Cardiac fibroblast (primary cell): ENCODE measurements at places on chromosomes 7 and 10.

- no peak for DNase-seq
Observed at GRCh38 chr7:43289826-43290225, 177.4 kb downstream of the HECW1 start.

DNA sequence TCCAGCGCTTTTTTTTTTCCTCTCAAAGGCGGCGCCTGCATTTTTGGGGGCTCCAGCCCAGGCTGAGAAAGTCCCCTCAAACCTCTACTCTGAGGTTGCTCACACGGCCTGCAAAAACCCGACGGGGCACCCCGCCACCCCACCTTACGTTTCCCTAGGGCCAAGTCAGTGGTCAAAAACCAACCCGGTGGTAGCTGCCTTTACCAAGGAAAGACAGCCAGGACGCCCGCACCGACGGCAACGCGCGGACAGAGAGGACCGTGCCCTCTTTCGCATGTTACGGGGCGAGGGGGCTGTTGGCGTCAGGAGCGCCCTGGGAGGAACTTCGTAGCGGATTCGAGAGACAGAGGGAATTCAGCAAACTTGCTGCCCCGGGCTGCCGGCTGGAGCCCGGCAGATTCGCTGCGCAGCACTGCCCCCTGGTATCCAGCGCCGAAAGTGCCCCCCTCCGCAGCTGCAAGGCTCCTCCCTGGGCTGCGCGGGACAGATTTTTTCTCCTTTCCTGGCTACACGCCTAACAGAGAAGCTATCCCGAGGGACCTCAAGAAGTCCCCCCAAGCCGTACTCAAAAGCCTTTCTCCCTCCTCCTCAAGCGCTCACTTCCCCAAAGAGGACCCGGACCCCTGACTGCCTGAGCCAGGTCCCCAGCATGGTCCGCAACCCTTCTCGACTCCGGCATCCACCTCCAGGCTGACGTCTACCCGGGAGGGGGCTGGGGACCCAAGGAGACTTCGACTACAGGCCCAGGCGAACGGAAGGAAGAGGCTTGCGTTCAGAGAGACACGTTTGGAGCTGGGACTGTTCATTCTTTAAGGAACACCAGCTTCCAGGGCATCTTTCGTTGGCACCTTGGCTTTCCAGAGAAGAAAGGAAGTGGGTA lies 27.7 kb upstream of the VAX1 start:
- peak; percentile 51 for DNase-seq

DNA sequence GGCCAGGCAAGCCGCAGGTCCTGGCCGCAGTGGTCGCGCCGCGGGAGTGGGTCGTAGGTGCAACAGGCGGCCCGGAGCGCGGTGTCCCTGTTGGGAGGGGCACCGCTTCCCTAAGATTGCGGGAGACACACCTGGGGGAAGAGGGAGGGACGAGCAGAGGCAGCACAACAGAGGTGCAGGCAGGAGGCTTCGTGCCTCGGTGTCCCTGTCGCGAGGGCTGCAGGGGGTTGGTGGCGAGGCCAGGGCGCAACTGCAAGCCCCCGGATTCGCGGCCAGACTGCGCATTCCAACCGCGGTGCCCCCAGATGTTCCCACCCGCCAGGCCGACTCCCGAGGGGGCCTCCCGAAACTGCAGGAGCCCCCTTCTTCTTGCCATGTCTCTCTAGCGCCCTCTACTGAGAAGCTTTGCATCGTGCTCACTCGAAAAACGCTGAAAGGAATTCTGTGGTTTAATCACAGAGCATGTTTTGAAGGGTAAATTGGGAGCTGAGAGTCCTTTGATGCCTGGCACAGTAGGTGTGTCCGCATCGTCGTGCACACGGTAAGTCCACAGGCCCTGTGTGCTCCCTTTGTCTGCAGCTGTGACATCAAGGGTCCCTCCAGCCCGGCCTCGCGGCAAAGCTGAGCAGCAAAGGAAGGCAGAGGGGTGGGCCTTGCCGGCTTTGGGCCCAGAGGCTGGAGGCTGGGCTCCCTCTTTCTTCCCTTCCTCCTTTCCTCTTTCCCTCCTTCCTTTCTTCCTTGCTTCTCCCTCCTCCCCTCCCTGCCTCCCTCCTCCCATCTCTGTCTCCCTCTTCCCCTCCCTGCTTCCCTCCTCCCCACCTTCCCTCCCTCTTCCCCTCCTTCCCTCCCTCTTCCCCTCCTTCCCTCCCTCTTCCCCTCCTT lies 6.2 kb upstream of the MBL2 start:
- DNase-seq = peak; percentile 67

DNA sequence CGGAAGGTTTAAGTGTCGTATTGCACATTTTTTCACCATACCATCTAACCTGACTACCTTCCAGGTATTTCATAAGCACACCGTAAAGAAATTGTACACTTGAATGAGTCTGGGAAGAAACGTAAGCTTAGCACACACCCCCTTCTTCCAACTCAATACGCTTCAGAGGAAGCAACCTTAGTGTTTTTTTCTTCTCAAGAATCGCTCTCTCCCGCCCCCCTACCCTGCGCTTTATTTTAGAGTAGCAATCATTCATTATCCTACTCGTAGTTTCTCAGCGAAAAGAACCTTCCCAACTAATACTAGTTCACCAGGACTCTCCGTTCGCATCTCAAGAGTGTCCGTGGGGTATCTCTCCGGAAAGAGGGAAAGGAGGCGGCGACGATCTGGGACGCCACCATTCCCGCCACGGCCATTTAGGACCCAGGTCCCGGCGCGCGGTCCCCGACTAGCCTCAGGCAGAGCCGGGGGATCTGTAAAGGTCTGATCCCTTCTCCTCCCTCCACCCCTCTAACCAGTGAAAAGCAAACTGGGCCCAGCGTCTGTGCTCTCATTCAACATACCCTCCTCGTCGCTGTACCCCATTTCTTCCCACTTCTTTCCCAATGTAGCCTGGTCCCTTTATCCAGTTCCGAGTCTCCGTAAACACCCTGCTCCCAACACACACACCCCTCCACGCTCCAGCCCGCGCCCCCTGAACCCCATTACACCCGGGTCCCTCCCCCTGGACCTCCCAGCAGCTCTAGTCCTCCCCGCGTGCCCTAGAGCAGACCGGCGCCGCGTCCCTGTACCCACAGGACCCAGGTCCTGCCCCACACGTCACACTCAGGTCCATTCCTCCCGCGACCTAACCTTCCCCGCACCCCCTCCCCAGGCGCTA lies 16.0 kb downstream of the MYOZ1 start:
- DNase-seq = peak; percentile 35

- no peak for DNase-seq
Observed at GRCh38 chr7:30925913-30926312, 14.3 kb downstream of the AQP1 start.

DNA sequence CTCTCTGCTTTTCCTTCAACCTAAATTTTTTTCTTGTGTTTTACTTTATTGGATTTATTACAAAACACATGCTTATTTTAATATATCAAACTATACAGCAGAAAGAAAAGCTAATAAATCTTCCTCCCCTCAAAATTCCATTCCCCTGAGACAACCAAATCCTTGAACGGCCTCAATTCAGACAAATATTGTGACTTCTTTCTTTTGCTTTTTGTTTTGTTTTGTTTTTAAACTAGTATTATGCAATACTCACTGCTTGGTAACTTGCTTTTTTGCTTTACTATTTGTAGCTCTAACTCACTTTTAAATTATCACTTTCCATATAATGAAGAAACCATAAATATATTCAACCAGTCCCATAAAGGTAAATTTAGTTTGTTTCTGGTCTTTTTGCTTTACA lies 59.4 kb upstream of the CDK1 start:
- peak; percentile 49 for DNase-seq

DNA sequence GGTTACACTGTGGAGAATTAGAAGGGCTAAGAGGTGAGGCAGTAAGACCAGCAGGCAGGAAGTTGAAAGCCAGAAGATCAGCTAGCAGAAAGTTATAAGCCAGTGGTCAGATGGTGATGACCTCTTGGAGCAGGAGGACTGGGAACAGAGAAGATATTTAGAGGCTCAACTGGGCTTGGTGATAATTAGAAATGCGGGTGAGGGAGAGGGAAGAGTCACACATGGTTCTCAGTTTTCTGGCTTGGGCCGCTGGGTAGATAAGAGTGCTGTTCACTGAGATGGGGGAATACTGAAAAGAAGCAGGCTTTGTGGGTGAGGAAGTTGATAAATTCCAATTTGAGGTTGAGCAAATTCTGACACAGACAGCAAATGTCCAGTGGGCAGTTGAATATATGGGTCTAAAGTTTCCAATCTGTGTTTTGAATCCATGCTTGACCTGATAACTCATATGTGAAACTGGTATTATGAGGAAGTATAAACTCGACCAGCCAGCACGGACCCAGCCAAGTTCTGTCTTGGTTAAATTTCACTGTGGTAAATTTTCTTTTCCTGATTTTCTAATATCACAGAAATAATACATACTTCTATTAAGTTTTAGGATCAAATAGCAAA lies 22.7 kb downstream of the LSMEM1 start:
- no peak for DNase-seq

GRCh38 chr7:22426463-22427094 lies 69.6 kb upstream of the RAPGEF5 start:
- DNase-seq = no peak

DNA sequence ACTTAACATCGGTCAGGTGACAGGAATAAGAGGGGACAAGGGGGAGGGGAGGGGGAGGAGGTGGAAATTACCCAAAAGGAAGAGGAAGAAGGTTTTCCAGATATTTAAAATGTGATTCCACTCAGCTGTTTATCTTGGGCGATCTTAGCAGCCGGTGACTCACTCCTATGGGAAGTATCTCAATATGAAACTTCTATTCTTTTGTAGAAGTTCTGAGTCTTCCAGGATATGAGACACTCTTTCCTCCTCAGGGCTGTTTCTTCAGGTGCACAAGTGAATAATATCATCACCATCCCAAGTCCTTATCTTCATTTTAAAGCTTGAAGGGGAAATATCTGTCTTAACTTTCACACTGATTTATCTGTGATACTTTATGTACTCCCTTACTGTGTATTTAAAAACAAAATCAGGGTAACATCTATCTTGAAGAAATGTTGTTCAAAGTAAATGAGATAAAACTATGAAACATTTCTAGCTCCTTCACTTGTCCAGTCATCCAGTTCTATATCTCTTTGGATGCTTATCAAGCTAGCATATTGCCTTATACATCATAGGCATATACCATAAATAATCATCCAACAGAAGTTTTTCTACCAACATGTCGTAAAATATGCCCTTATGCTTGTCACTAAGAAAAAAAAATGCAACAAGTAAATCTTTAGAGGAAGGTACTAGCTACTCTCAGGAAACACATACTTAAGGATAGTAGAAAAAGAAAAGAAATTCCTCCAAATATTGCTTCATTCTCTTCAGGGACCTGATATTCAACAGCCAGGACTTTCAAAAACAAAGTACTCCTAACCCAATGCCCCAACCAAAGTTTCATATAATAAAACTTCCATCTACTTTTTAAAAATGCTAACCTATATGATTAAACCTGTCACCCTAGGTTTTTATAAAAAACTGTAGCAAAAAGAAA lies 13.7 kb downstream of the DOCK4 start:
- DNase-seq = peak; percentile 38

GRCh38 chr7:107998150-107998549 lies 4.8 kb downstream of the LAMB1 start:
- DNase-seq = no peak

DNA sequence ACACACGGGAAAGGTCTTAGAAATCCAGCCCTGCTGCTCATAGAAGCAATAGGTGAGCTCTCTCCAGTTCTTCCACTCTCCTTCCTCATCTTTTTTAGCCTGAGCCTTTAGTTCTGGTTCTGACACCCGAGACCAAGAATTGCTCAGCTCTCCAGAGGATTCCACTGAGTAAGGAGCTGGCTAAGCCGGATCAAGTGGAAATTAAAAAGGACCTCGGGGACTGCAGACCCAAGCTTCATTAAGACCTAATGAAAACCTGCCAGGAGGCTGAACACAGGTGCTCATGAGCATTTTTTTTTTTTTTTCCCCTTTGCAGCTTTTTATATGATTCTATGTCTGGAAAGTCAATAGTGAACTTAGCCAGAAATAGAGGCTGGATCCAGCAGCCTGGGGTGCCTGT lies 1176.0 kb upstream of the AUTS2 start:
- DNase-seq = no peak

DNA sequence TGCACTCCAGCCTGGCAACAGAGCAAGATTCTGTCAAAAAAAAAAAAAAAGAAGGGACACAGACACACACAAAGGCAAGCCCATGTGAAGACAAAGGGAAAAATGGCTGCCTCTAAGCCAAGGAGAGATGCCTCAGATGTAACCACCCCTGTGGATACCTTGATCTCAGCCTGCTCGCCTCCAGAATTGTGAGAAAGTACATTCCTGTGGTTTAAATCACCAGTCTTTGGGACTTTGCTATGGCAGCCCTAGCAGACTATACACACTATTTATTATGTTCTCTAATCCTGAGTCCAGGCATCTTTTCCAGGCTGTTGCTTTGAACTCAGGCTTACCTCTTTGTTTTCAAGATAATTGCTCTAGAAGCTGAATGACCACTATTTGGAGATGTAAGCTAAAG lies 494.3 kb downstream of the GALNT17 start:
- DNase-seq = peak; percentile 7

DNA sequence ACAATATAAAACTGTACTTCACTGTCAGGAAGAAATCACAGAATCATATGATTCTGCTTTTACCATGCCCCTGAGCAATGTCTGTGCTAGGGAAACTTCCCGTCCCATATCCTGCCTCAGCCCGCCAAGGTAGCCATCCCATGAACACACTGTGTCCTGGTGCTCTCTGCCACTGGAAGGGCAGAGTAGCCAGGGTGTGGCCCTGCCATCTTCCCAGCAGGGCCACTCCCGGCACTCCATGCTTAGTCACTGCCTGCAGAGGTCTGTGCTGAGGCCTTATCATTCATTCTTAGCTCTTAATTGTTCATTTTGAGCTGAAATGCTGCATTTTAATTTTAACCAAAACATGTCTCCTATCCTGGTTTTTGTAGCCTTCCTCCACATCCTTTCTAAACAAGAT lies 31.8 kb downstream of the AP3M1 start:
- peak; percentile 31 for DNase-seq
